ENCODE measurements at places on chromosomes 2 and 18. TPM values are rescaled to one million over a fixed set of nuclear protein-coding genes. Genes with fewer than 3 reads are reported as not detected.

Gene HOXD1
- not detected for total RNA-seq

Gene SIX3
- total RNA-seq: not detected

Gene REG1B
- not detected for total RNA-seq

Gene SNTG2
- total RNA-seq: not detected

Gene CHST9
- 0.38 TPM for total RNA-seq

Gene ASPRV1
- 0.38 TPM for total RNA-seq

Gene GMCL1
- total RNA-seq: 9.5 TPM

Gene CPO
- total RNA-seq: 0.13 TPM

Gene OR6B3
- not detected for total RNA-seq

Gene MOCOS
- 37.0 TPM for total RNA-seq

Gene NFATC1
- total RNA-seq: 1.7 TPM

Gene TCF23
- total RNA-seq: under 0.01 TPM

Gene ACADL
- total RNA-seq: 0.26 TPM

Gene DTYMK
- total RNA-seq: 10.6 TPM

Gene SATB2
- total RNA-seq: 1.6 TPM

Gene HAAO
- not detected for total RNA-seq

Gene BCL11A
- 3.6 TPM for total RNA-seq

Gene ALK
- total RNA-seq: not detected

Gene FABP1
- total RNA-seq: not detected

Gene GRP
- not detected for total RNA-seq

Gene C2orf80
- total RNA-seq: not detected

Gene UGT1A8
- under 0.01 TPM for total RNA-seq

Gene GREB1L
- total RNA-seq: 0.90 TPM

Gene DGKD
- total RNA-seq: 14.5 TPM

Gene AQP4
- total RNA-seq: not detected

Gene GAL3ST2
- not detected for total RNA-seq

Gene CPS1
- 12.6 TPM for total RNA-seq

Gene GPR45
- not detected for total RNA-seq

Gene ZNF396
- total RNA-seq: 0.79 TPM

Gene EGR4
- total RNA-seq: not detected

Gene HOXD8
- not detected for total RNA-seq

Gene MYO5B
- 31.3 TPM for total RNA-seq

Gene PCARE
- total RNA-seq: not detected

Gene ATG9A
- total RNA-seq: 36.4 TPM

Gene ZBTB7C
- total RNA-seq: under 0.01 TPM

Gene IL1R2
- total RNA-seq: not detected

Gene RMDN2
- total RNA-seq: 1.2 TPM

Gene FSIP2
- 0.26 TPM for total RNA-seq

Gene CROCC2
- total RNA-seq: 0.26 TPM

Gene PRKAG3
- total RNA-seq: not detected

Gene FBLN7
- under 0.01 TPM for total RNA-seq

Gene CNDP1
- total RNA-seq: not detected

Gene WDFY1
- 111 TPM for total RNA-seq

Gene MARCHF4
- not detected for total RNA-seq

Gene GCA
- total RNA-seq: 8.7 TPM

Gene CRYBA2
- not detected for total RNA-seq

Gene HRH4
- total RNA-seq: 0.13 TPM

Gene MPV17
- total RNA-seq: 43.3 TPM

Gene NEU2
- not detected for total RNA-seq

Gene VWA3B
- total RNA-seq: not detected

Gene MEIS1
- total RNA-seq: 27.7 TPM

Gene CSRNP3
- 0.26 TPM for total RNA-seq
